Spinal cord (tissue), 10 donors: ENCODE measurements at places on chromosomes 1 and 21. TPM values are rescaled to one million over a fixed set of nuclear protein-coding genes. Genes with fewer than 3 reads are reported as not detected.

GRCh38 chr1:221714227-221715152, 27.4 kb downstream of the DUSP10 start:
- no peak for DNase-seq

DNA sequence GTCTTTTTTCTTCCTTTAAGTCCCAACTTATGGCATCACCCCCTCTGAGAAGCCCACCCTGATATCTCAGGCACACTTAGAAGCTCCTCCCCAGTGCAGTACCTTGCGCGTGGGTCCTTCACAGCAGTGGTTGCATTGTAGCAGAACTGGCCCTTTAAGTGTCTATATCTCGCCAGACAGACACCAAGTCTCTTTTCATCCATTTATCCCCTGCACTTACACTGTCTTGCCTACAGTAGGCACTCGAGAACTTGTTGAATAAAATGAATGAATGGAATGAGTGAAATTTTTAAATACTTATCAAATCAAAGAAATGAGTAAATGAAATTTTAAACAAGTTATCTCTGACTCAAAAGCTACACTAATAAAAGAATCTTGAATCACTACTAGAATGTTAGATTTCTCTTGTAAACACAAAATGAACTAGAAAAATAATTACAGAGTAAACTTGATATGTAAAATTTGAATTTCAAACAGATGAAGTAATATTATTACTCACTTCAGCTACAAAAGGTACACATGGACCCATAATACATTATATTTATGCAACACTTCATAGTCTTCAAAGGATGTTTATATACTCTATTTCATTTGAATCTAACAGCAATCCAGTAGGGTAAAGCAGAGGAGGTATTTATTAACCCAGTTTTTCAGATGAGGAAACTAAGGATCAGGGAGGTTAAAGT, 54.7 kb upstream of the MAN1A2 start:
- no peak for DNase-seq

Gene CFAP141
- 0.89 TPM for total RNA-seq

GRCh38 chr21:26470351-26471098, 102.6 kb downstream of the CYYR1 start:
- DNase-seq, result no peak

Gene SPRR1B
- not detected for total RNA-seq
